ENCODE measurements at places on chromosomes 3 and 15. TPM values are rescaled to one million over a fixed set of nuclear protein-coding genes. Genes with fewer than 3 reads are reported as not detected.

NPAP1 gene
- total RNA-seq, result not detected

INSYN1 gene
- total RNA-seq, result 168 TPM

RASGRP1 gene
- 0.42 TPM for total RNA-seq

EFCC1 gene
- total RNA-seq, result 3.0 TPM

SMCO1 gene
- 110 TPM for total RNA-seq

TPRG1 gene
- 2.7 TPM for total RNA-seq

SAXO2 gene
- 2.6 TPM for total RNA-seq

RYR3 gene
- 0.02 TPM for total RNA-seq

SIAH2 gene
- 23.2 TPM for total RNA-seq

GMNC gene
- total RNA-seq, result 4.3 TPM

TOPBP1 gene
- total RNA-seq, result 10.0 TPM

CCR9 gene
- total RNA-seq, result not detected

NOX5 gene
- not detected for total RNA-seq

HESX1 gene
- total RNA-seq, result 0.77 TPM

AGBL1 gene
- not detected for total RNA-seq

ISL2 gene
- not detected for total RNA-seq

NR2C2 gene
- 31.8 TPM for total RNA-seq

CPOX gene
- 12.1 TPM for total RNA-seq

CHRM5 gene
- not detected for total RNA-seq

SH2D7 gene
- total RNA-seq, result not detected

SYNM gene
- total RNA-seq, result 329 TPM

Data from left ventricle myocardium superior (tissue), 1 donor.